Airway epithelial cell (primary cell): ENCODE measurements at places on chromosomes 12 and 14. TPM values are rescaled to one million over a fixed set of nuclear protein-coding genes. Genes with fewer than 3 reads are reported as not detected.

LPAR5 gene
- total RNA-seq = 16.6 TPM in 2 replicates

DPPA3 gene
- total RNA-seq = not detected in 2 replicates

SLC8A3 gene
- not detected in 2 replicates for total RNA-seq

SLC2A14 gene
- 0.05 TPM in 1 of 2 replicates, not detected in the other for total RNA-seq

SOAT2 gene
- 0.07 TPM in 1 of 2 replicates, not detected in the other for total RNA-seq

MYBPC1 gene
- total RNA-seq = not detected in 2 replicates
